ENCODE measurements at places on chromosomes 5 and 9.

DNA sequence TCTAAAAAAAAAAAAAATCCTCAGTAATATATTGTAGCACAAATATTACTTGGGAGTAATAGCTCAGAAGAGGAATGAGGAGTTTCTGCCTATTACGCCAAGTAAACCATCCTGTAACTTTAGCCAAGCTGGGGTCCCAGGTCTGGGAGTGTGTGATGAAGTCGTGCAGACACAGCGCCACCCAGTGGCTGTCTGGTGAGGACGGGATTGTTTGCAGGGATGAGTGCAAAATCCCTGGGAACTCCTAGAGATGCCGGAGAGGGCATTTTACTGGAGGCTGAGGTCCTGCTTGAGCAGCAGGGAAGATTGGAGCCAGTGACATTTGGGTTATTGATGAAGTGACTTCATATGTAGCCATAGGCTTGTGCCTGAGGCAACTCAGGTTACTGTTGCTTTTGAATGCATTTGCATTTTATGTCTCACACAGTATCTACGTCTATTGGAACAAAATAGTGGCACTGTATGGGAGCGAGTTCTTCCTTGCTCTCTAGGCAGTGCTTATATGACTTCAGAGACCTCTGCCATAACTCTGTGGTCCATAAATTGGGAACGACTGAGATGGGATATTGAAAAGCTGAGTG, 72.8 kb downstream of the PSAT1 start:
- peak; percentile 79 for DNase-seq

- DNase-seq: no peak
These were observed 84.9 kb downstream of the NTRK2 start for GRCh38 chr9:84754461-84754860.

DNA sequence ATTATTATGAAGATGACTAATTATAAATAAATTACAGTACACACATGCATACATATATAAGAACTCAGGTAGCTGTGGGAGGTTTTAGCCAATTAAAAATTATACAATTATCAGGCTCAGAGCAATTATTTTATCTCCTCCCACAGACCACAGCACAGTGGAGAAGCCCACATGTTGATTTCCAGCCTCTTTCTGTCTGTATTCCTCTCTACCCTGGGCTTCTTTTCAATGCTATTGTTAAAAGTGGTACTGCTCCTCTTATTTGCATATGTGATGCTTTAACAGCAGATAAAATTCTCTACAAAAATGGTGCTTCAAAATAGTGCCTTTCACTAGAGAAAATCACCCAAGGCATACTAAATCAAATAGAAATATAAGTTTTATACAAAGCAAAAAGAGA, 218.7 kb downstream of the NFIB start:
- no peak for DNase-seq

DNA sequence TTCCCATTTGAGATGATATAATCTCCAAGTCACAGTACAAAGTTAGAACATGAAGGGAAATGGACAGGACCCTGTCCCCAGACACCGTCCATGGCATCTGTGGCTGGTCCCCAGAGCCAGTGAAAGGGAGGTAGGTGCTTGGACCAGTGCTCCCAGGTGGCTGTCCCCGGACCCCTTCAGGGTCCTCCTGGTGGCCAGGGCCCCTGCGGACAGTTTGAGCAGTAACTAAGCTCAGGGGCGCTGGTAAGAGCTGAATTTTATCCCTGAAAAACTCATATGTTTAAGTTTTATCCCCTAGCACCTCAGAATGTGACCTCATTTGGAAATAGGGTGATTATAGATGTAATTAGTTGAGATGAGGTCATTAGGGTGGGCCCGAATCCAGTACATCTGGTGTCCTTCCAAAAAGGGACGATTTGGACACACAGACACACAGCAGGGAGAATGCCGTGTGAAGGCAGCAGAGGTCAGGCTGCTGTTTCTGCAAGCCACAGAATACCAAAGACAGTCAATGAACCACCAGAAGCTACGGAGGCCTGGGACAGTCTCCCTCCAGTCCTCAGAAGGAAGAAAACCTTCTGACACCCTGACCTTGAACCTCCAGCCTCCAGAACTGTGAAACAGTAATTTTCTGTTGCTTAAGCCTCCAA, 185.0 kb downstream of the ATPSCKMT start:
- no peak for DNase-seq

DNA sequence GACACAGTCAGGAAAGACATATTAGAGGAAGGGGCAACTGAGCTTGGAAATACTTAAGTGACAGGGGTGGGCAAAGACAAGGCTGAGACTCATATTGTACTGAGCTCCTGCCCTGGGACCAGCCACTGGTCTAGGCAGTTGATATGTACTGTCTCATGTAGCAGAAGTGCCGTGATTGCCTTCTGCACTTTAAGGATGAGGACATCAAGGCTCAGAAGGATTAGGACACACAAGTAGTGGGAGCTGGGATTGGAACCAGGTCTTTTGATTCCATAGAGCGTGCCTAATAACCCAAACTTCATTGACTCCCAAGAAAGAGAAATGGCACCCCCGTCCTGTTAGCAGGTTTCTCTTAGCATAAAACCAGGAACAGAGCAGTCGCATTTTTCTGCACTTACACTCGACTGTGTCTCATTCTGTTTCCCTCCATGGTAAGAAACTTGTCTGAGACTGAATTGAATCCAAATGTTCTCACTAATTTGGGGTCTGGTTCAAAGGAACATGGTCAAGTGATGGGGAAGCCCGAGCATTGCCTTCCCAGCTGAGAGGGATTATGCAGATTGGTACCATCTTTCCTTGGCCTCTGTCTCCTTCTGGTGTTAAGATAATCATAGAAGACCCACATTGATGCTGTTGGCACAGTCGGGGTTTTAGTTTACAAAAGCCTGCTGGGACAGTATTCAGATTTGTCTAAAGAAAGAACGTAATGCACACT, 70.4 kb downstream of the ANGPTL2 start:
- DNase-seq: no peak

DNA sequence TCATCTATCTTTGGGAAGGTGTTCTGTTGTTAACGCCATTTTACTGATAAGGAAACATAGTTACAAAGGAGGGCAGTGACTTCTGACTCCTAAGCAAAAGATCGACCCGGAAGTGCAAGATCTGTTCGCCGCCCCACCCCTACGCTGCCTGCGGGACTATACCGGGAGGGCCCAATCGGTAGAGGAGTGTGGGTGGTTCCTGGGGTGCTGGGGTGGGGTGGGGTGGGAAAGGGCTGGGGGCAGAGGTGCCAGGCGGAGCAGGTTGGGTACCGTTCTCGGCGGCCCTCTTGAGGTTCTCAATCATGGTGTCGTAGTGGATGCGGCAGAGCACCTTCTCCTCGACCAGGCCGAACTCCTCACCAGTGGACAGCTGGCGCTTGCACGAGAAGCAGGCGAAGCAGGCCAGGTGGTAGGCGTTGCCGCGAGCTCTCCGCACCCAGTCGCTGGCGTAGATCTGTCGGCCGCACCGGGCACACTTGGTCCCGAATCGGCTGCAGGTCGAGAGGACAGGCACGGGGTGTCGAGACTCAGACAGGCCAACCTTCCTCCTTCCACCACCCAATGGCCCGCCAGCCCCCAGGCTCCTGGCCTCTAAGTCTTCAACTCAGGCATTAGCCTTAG, 11.8 kb downstream of the LHX6 start:
- DNase-seq: no peak

- DNase-seq: no peak
These were observed 114.0 kb upstream of the ALDH1B1 start for GRCh38 chr9:38278457-38278856.

GRCh38 chr5:25128606-25129005, 483.8 kb upstream of the CDH10 start:
- no peak for DNase-seq

GRCh38 chr9:21872696-21873095, 70.3 kb downstream of the MTAP start:
- DNase-seq: no peak

Measured in astrocyte of the cerebellum (primary cell).